ENCODE measurements at places on chromosomes 1 and 21.

GRCh38 chr1:70355920-70356319 lies 1.4 kb upstream of the ANKRD13C start:
- no peak for DNase-seq

GRCh38 chr1:235702412-235702811 lies 52.8 kb upstream of the GNG4 start:
- DNase-seq: no peak

DNA sequence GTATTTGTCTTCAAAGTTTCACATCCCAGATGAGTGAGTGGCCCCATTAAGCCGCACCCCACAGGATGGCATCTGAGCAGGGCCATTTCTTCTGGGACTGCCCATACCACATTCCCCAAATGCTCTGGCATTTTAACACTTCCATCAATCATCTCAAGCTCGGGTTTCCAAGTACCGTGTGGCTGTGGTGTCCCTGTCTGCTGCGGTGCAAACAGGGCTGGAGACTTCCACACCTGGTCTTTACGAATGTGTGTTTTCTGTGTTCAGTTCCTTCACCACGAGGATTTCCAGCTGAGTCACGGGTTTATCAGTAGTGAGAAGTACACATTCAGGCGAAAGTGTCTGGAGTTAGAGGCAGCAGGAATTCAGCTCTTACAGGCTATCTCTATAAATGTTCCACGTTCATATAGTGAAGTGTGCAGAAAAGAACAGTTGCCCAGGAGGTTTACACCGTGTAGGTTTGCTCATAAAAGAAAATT lies 195.2 kb downstream of the RHOU start:
- DNase-seq: no peak

GRCh38 chr1:45957684-45958083 lies 154.3 kb downstream of the MAST2 start:
- DNase-seq: no peak

GRCh38 chr1:212860713-212861581 lies 2.9 kb downstream of the FLVCR1 start:
- peak; percentile 9 for DNase-seq

- no peak for DNase-seq
Measured at GRCh38 chr1:52867087-52867863, 24.7 kb downstream of the ZYG11A start.

GRCh38 chr1:88741413-88741812 lies 57.3 kb downstream of the PKN2 start:
- peak; percentile 21 for DNase-seq

DNA sequence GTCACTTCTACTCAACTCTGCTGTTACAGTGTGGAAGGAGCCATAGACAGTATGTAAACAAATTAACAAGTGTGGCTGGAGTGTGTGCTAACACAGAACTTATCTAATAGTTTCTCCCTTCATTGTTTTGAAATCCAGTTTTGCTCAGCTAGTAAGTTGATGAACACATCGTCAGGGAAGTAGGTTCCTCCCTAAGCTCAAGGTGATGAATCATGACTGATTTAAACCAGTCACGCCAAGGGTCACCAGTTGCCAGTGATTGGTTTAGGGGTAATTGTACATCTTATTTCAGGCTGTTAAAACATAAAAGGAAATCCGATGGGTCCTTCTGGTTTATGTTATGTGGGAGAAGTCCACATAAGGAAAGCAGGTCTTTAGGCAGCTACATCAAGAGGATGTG lies 97.0 kb upstream of the CHODL start:
- peak; percentile 6 for DNase-seq

DNA sequence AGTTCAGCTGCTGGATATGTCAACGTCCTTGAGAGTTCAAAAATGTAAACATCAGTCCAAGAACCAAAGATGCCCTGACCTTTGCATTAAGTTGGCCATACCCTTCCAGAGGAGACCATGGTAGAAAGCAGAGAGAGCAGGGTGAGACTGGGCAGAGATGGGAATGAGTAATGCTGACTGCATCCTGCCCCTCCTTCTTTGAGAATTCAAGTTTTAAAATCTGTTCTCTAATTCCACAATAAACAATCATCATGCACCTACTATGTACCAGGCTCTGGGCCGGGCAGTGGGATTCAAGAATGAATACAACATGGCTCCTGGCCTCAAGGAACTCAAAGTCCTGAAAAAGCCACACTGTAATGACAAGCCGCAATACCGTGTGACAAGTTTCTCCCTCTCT lies 3.9 kb upstream of the HAO2 start:
- DNase-seq: peak; percentile 10

DNA sequence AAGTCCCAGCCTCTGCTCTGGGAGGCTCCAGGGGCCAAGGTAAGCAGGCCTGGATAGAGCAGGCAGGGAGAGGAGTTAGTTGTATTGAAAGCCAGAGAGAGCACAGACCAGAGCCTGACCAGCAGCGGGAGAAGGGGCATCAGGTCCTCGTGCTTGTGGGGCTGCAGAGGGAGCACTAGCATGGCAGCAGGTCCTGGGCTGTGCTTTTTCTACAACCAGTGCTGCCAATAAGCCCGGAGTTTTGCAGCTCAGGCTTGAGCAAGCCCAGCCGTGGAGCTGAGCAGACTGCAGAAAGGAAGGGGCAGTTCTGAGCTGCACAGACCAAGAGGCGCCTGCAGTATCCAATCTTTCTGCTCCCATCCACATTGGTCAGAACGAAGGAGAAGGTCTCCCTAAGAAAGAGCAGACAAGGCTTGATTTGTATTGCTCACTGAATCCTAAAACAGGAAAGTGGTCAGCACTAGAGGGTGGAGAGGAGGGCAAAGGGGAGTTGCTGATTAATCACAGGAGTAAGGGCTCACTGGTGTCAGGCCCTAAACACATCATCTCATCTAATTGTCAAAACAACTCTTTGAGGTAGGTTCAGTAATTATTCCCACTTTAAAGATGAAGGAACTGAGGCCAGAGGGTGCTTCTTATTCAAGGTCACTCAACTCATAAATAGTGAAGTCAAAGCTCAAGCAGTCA lies 2.7 kb downstream of the DENND2D start:
- DNase-seq: no peak

DNA sequence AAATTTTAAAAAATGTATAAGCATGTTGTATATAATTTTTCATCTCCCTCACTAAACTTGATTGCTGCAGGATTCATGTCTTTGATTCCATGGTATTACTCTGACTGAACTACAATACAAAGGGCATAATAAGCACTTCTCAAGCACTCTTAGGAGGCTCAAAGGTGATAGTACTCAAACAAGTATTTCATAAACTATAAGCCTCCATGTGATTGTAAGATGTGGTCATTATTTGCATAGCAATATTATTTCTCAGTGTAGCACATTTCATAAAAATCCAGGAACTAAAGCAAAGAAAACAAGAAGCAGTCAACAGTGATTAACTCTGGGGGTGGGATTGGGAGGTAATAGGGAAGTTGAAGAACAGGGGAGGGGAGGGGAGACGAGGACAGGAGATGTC lies 106.2 kb upstream of the DPT start:
- DNase-seq: no peak

- DNase-seq: peak; percentile 61
Measured at GRCh38 chr1:198151688-198152087, 5.1 kb upstream of the NEK7 start.

Data from fibroblast of skin of right quadriceps (primary cell).